SW480 (cell line): ENCODE measurements at places on chromosomes 2 and 18.
A peak's percentile ranks its signal among the peaks of the same experiment; 100 is the strongest.

- no peak for DNase-seq
These were observed 87.9 kb upstream of the MAP4K3 start for GRCh38 chr2:39524756-39525635.

GRCh38 chr2:85790499-85791188, 36.9 kb downstream of the ATOH8 start:
- DNase-seq = no peak

GRCh38 chr2:96961210-96961950, 25.0 kb downstream of the FAM178B start:
- peak; percentile 77 for DNase-seq

- DNase-seq = peak; percentile 53
These were observed 58.9 kb upstream of the THUMPD2 start for GRCh38 chr2:39837856-39838453.

- DNase-seq = no peak
These were observed 168.5 kb downstream of the FHOD3 start for GRCh38 chr18:36465970-36466369.

GRCh38 chr18:45335282-45336043, 279.8 kb upstream of the SLC14A2 start:
- DNase-seq = no peak

DNA sequence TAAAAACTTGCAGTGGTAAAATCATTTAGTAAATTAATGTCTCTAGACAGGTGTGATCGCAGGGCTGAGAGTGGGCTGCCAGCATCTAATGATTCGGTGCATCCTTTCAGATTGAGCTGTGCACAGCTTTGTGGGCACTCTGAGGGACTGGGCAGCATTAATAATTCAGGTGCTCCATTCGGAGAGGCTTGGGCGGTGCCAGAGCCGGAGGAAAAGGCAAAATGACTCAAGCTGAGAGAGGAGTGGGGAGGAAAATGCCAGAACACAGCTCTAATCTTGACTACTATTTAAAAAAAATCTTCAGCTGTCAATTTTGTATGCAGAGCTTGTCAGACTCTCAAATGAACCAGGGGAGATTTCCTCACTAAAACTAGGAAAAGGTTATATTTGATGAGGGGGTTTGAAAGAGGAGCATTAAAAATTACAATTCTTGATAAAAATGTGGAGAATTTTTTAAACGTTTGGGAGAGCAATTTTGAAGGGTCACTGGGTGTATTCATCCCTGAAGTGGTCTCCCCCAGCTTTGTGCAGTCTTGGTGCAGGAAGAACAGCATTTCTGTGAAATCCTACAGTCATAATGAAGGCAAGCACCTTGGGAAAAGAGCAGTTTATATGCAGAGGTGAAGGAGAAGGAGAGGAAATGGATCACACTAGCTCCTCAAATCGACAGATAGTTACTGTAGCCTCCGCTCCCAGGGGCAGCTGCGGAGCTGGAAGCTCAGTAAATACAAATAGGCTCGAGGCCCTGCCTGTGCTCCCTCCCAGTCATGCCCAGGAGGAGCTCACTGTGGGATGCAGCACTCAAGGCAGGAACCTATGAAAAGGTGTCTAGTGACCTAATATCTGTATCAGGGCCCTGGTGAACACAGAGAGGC, 535.4 kb upstream of the RAB6C start:
- no peak for DNase-seq

DNA sequence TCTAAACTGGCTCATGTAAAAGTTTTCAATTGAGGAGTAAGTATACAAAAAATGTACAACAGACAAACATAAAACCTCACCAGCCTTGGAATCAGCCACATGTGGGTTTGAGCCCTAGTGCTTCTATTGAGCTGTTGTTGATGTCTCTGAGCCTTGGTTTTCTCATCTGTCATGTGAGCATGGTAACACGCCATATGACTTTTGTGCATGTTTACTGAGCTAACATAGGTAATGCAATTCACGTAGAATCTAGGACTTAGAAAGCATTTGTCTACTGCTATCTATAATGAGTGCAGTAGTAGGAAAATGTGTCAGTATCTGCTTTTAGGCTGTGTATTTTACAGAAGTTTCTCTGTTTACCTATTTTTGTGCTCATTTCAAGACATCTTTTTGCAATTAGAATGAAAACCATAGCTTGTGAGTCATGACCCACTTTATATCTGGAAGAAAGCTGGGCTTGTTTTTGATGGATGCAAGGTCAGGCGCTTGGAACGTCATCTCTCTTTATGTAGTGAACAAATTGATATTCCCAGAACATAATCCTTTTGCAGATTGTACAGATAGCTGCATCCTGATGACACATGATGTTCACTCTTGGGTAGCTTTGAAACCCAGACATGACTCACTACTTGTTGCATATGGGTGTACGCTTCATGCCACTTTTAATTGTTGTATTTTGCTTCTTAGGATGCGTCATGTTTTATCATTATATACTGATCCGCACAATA, 94.3 kb downstream of the RNF144A start:
- no peak for DNase-seq

DNA sequence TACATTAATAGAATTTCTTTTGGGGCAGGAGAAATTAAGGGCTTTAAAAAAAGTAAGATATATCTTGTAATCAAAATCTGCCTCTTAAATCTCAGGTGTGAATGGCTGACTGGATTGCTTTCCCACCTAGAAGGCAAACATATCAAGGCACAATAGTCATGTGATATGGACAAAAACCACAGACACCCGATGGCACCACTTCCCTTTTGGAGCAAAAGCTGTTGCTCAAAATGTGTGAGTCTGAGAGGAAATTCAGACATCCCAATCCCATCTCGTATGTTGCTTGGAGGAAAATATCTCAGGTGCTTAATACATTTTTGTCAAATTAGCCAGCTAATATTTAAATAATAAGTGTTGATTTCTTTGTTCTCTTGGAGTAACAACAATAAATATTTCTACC, 120.7 kb downstream of the KCNF1 start:
- DNase-seq = no peak

DNA sequence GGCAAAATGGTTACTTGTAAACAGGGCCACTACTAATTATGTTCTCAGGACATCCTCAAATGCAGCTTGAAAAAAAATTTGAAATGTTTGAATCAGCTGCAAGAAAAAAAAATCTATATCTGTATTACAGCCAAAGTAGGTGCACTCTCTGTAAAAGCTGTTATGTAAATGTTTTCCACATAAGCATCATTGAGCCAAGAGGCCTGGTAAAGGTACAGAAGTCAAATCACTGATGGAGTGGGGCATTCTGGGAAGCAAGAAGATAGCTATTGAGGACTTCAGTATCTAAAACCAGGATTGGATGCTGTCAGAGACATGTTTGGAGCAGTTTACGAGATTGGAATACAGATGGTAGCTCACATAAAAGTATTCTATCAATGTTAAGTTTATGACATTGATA, 80.3 kb downstream of the MAPRE2 start:
- DNase-seq = no peak

GRCh38 chr18:63319383-63320122, at the start of gene BCL2:
BCL2 (minus strand) TSS chr18:63319769.
- no peak for DNase-seq

DNA sequence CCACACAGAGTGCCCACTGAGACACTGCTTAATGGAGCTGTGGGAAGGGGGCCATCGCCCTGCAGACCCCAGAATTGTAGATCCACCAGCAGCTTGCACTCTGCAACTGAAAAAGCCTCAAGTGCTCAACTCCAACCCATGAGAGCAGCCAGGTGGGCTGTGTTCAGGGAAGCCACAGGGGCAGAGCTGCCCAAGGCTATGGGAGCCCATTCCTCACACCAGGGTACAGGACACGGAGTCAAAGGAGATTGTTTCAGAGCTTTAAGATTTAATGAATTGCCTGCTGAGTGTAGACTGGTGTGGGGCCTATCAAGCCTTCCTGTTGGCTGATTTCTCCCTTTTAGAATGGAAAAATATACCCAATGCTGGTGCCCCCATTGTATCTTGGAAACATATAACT, 17.2 kb downstream of the TPO start:
- no peak for DNase-seq

GRCh38 chr2:133541376-133541775, 26.9 kb downstream of the NCKAP5 start:
- no peak for DNase-seq

GRCh38 chr2:29293830-29294438, 178.7 kb downstream of the CLIP4 start:
- DNase-seq = peak; percentile 39

GRCh38 chr2:227238238-227239237, 74.1 kb downstream of the COL4A3 start:
- peak; percentile 24 for DNase-seq

DNA sequence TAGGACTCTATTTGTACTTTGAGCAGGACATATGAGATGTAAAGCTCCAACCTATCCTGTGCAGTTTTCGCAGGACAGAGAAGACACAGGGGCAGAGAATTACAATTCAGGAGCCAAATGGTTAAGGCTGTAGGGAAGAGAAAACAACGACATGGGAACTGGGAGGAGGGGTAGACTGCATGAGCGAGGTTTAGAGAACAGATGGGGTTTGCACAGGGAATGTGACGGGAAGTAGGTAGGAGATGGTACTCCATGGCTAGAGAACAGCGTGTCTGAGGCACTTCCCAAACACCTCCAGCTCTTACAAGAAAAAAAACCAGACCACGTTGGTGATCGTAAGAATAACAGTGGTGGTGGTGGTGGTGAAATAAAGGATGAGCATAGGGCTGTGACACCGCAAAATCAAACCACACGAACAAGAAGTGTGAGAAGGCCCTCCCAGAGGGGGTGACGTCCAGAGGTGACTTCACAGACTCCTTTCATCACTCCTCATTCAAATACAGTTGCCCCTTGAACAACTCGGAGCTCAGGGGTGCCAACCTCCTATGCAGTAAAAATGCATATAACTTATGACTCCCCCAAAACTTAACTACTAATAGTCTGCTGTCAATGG, 92.7 kb downstream of the FARSB start:
- no peak for DNase-seq

DNA sequence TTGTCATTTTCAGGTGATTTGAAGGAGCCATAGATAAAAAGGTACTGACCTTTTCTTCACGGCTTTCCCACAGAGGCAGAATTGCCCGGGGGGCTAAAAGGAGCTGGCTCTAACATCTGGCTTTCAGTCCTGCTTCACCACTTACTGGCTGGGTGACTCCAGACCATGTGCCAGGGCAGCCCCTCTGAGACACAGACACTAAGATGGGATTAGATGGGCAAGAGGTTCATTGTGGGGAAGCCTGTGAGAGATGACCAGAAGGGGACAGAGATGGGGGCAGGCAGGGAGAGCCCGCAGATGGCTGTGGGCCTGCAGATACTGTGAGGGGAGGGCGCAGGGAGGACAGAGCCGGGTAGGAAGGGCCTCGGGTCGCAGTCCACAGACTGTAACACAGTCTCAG, 74.7 kb upstream of the TTC39C start:
- DNase-seq = no peak

DNA sequence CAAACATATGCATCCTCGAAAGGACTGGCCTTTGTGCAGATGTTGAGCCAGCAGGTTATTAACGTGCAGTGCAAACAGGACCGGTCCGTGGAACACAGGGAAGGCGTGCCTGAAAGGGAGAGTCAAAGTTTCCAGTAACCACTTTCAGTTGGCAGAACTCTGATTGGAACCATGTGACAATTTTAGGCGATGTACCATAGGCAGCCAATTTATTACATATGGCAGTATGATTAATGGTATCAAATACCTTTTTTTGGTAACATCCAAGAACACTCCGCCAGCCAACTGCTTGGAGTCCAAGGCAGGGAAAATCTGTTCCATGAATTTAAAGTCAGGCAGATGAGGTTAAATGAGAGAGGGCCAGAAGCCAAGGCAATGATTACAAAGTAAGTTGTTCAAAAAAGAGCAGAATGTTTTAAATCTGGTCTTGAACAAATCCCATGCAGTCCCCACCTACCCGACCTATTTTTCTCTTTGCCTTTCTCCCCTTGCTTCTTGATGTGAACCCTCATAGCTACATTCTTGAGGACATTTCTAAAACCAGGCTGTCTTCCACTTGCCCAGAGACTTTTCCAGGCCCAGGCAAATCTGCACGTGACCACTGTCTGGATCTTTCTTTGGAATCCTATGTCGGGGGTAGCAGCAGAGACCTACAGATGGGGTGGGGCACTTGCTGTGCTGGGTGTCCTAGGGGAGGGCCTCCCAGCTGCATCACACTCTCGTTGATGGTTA, 351.7 kb downstream of the HRH4 start:
- no peak for DNase-seq

- DNase-seq = no peak
These were observed 305.0 kb upstream of the ID2 start for GRCh38 chr2:8376603-8377410.

- DNase-seq = no peak
These were observed 315.8 kb downstream of the GULP1 start for GRCh38 chr2:188607501-188607900.

DNA sequence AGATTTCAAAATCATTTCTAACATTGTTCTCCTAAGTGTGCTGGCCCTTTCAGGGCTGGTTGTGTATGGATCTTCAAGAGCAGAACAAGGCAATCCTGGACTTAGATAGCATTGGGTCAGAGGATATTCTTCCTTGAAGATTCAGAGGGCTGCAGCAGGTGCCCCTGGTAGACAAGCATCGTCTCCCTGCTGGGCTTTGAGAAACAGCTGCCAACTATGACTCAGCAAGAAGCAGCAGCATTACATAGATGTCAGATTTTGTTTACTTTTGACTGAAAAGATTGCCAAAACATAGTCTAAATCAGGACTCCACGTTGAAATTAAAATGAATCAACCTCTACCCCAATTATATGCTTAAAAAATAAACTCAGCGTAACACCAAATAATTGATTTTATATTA, 618.8 kb downstream of the SOCS6 start:
- no peak for DNase-seq

GRCh38 chr2:45882707-45883602, 231.5 kb downstream of the PRKCE start:
- DNase-seq = no peak

DNA sequence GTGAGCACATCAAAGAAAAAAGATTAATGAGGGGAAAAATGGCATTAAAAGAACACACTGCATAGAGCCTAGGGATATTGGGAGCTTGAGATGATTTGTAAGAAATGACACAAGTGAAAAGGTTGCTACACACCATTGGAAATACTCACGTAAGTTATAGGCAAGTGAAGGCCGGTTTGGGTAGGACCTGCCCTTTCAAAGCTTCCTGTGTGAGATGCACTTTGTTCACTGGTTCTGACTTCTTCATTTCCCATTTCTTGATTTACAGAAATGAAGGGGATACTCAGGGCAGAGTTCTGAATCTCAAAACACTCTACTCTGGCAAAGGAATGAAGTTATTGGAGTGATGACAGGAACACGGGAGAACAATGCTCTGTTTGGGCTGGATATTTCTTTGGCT, at the start of gene IL18RAP:
Gene IL18RAP, plus strand, starts transcription at position 251 of the 400 bp plus-strand sequence. Its CDS starts 118 bp downstream, at position 369.
- no peak for DNase-seq

DNA sequence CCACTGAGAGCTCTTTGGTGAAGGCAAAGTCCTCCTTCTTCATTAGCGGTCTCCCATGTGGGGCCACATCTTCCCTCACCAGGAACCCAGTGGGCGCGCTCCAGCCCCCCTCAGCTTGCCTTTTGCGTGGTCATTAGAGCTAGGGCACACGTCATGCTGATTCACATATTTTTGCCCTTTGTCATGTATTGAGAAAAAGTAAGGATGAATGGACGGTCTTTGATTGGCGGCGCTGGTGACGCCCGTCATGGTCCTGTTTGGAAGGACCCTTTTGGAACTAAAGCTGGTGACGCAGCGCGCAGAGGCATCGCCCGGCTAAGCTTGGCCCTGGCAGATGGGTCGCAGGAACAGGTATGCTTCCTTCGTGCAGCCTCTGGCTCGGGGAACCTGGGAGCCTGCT, 3.1 kb downstream of the SLC14A1 start:
- no peak for DNase-seq
